ENCODE measurements at places on chromosomes 2 and 18.

- no peak for DNase-seq
Measured at GRCh38 chr18:54386043-54386442, 28.3 kb downstream of the C18orf54 start.

GRCh38 chr2:236621786-236622185 is 52.2 kb downstream of the ACKR3 start:
- DNase-seq: no peak

- no peak for DNase-seq
Measured at GRCh38 chr2:225270053-225270452, 129.5 kb upstream of the NYAP2 start.

- DNase-seq: peak; percentile 6
Measured at GRCh38 chr2:55014962-55015939, 35.0 kb downstream of the RTN4 start.

DNA sequence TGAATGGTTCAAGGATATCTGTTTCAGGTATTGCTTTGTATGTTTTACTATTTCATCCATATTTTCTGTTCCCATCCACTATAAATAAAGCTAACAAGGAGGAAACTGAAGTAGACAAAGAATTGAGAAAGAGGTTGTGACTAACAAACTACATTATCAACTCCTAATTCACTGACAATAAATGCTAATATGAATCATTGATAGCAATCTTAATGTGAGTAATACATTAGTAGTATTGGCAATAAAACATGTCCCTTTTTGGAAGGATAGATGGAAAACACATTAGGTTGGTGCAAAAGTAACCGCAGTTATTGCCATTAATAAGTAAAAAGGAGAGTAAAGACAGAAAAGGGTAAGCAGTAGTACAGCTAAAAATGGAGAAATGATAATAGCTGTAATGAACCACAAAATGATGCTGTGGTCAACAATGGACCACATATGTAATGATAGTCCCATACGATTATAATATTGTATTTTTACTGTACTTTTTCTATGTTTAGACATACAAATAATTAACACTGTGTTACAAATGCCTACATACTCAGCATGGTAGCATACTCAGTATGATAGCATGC is 104.7 kb downstream of the THADA start:
- DNase-seq: no peak
